Parietal lobe (tissue), 2 donors: ENCODE measurements at places on chromosomes 6 and 20. TPM values are rescaled to one million over a fixed set of nuclear protein-coding genes. Genes with fewer than 3 reads are reported as not detected.

HLA-DOB gene
- not detected for total RNA-seq

CD40 gene
- total RNA-seq: 0.31 TPM

OPRL1 gene
- 11.0 TPM for total RNA-seq

STMND1 gene
- not detected for total RNA-seq

SOBP gene
- total RNA-seq: 109 TPM

TMEM170B gene
- 56.0 TPM for total RNA-seq

GPX5 gene
- not detected for total RNA-seq

ALDH5A1 gene
- 13.5 TPM for total RNA-seq

PRIM2 gene
- total RNA-seq: 26.6 TPM

NTSR1 gene
- total RNA-seq: 11.9 TPM

CST2 gene
- total RNA-seq: not detected

L3MBTL1 gene
- 79.5 TPM for total RNA-seq

RCAN2 gene
- total RNA-seq: 7.5 TPM

HRH3 gene
- 0.31 TPM for total RNA-seq

CLVS2 gene
- 70.1 TPM for total RNA-seq

ENPP4 gene
- total RNA-seq: 19.7 TPM

SLC22A16 gene
- total RNA-seq: not detected

BANF2 gene
- total RNA-seq: not detected

ARFGEF3 gene
- total RNA-seq: 84.8 TPM

ZNF391 gene
- total RNA-seq: 5.3 TPM

HLA-G gene
- not detected for total RNA-seq

SYNJ2 gene
- 8.8 TPM for total RNA-seq

GGTLC1 gene
- not detected for total RNA-seq

TRIM15 gene
- not detected for total RNA-seq

HLA-DQA1 gene
- total RNA-seq: not detected

SRSF6 gene
- total RNA-seq: 63.2 TPM

IL17F gene
- total RNA-seq: not detected

TDP2 gene
- 36.0 TPM for total RNA-seq

OR2H1 gene
- not detected for total RNA-seq

HDGFL1 gene
- total RNA-seq: not detected

SUMO4 gene
- 19.4 TPM for total RNA-seq

SAPCD1 gene
- 1.3 TPM for total RNA-seq

COL19A1 gene
- total RNA-seq: 4.7 TPM

STXBP5 gene
- total RNA-seq: 167 TPM

TP53TG5 gene
- total RNA-seq: 1.9 TPM

NOX3 gene
- not detected for total RNA-seq

KCNK16 gene
- not detected for total RNA-seq
